ENCODE measurements at places on chromosomes 13 and 19. TPM values are rescaled to one million over a fixed set of nuclear protein-coding genes. Genes with fewer than 3 reads are reported as not detected.
A peak's percentile ranks its signal among the peaks of the same experiment; 100 is the strongest.

GRCh38 chr13:27966641-27967202 is 2.4 kb downstream of the CDX2 start:
- no peak for DNase-seq

CDK8 gene
- 4.4 TPM for polyA plus RNA-seq

WDR88 gene
- polyA plus RNA-seq: not detected

DNA sequence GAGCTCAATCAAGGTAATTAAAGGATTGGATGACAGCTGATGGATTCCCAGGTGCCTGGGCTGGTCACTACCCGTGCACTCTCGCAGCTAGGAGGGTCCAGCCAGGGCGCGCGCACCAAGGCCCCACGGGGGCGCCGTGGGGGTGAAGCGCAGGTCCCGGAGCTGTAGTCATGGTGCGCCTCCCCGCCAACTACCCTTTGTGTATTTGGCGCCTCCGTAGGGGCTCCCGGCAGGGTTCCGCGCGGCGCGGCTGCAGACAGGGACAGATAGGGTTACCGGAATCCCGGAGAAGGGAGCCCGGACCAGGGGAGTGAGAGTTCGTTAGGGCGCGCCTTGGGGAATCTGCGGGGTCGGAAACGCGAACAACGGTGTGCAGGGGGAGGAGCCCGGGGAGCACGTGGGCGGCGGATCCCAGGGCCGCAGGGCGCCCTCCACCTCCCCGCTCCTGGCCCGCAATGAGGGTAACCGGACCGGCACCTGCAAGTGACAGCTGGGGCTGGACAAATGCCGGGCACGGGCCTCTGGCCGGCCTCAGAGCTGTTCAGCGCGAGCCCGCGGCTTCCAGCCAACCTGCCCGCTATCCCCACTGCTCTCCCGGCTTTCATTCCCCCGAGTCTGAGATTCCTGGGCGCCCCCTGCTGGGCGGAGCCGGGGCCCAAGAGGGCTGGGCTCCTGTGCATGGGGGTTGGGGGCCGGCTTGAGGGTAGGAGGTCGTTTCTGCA is 3.4 kb upstream of the PRAM1 start:
- DNase-seq: peak; percentile 66

SLC6A16 gene
- 8.2 TPM for polyA plus RNA-seq

HNRNPUL1 gene
- 63.2 TPM for polyA plus RNA-seq

AMER2 gene
- polyA plus RNA-seq: not detected

TNFSF13B gene
- not detected for polyA plus RNA-seq

DNA sequence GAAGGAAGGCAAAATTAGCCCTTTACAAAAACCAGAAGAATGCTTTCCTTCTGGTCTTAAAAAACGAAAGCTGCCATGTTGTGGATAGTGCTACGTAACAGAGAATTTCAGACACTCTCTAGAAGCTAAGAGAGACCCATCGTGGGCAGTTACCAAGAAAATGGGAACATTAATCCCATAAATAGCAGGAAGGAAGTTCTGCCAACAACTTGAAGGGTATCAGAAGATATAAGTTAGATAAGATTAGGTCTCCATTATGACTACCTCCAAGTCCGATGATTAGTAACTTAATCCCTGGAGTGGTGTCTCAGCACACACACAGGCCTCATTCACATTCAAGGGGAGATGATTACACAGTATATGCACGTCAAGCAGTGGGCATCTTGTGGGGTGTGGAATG is 115.7 kb upstream of the TRPC4 start:
- no peak for DNase-seq

DNA sequence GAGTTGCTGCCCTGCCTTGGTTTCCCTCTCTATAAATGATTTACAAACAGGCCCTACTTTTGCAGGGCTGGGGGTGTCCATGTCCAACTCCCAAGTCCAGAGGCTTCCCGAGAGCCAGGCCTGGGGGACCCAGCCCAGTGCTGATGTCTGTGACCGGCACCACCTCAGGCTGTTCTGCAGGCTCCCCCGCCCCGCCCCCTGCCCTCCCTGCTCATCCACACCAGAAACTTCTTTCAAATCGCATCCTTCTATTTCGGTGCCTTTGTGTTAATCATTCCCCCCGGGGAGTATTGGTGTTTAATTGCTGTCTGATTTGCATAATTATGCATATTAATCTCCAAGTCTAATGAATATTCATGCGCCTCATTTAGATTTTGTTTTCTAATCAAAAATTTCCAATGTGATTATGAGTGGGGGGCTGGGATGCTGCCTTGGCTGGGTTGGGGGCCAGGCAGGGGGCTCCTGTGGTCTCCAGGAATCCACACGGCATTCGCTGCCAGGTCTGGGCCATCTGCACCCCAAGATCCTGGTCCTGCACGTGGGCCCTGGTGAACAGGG is 19.1 kb downstream of the TCF3 start:
- no peak for DNase-seq

DNA sequence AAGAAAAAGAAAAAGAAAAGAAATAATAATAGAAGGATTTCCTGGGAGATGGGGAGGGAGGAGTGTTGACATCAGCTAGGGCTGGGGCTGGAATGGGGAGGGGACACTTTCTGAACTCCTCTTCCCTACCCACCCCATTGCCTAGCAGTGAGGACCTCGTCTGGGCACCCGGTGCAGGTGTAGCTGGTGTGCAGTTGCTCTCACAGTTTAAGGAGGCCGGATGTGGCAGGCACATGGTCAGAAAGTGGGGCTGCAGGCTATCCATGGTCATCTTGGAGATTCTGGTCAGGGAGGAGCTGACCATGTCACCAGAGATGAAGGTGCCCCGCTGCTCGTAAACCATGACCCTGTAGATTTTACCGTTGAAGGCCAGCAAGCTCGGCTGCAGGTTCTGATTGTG is 8.5 kb upstream of the TUBB4A start:
- DNase-seq: no peak

FGF22 gene
- polyA plus RNA-seq: not detected

DNA sequence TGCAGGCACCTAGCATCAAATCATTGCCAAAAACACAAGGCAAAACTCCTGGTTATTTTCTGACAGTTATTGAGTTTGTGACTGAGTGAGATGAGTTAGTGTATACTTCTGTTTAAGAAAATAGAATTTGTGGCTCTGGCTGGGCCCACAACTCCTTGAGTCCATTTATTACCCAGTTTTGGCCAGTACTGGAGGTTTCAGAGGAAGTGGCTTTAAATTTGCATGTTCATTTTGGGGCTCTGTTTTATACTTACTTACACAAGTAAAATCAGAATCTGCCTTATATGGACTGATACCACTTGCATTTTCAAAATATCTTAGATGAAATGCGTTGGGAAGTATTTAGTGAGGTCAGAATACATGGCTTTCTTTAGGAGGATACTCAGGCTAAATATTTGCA is 29.0 kb downstream of the TNFSF11 start:
- no peak for DNase-seq

DNA sequence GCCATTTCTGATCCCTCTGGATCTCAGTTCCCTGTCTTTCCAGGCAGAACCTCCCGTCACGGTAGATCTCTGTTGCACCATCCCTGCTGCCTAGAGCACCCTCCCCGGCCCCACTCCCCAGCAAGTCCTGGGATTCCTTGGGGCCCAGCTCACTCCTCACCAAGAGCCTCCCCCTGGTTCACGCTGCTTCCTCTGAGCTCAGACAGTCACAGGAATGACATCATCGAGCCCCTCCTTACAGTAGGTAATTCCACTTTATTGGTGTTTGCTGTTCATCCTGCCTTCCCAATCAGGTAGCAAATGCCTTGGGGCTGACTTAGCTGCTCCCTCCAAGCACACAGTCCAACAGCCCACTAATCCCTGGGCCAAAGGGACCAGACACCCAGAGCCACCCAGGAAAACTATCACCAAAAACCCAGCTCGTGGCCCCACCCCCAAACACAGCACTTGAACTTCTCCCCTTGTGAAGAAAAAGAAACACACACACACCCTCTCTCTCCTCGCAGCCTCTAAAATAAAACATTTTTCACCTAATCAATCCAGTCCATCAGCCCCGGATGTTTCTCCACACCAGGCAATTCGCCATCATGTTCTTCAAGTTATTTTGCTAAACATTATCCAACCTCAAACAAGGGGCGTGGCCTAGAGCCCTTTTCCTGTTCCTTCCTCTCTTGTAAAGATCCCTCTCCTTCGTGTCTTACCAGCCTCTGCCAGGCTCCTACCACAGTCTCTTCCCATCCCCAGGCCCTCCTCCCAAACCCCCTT is 2.5 kb downstream of the NAPA start:
- no peak for DNase-seq

DNA sequence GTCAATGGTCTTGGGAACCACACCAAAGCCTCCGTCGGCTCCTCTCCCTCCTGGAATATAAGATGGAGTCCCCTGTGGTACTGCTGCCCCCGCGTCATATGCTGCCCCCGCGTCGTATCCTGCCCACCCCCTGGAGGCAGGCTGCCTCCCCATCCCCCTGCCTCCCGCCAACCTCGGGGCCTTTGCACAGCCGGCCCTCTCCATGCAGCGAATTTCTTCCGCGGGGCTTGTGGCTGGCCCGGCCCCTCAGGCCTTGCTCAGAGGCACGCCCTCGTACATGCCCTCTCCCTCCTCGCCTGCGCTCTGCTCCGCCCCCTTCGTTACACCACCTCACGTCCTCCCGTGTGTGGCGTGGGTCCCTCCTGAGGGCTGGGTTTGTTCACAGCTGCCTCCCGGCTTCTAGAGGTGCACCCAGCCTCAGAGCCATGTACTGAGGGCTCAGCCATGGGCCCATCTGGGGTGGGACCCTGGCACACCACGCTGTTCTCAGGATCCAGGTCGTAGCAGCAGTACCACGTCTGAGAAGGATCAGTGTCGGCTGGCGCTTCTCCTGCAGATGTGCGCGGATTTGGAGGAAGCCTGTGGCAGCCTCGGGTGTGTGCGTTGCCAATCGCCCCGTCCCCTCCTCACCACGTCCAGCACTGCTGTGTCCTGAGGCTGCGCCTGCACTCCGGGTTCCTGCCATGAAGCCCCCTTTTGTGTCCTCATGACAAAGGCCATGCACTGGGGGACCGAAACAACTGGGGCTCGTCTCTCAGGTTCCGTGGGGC is 47.7 kb downstream of the MCF2L start:
- DNase-seq: no peak

GRCh38 chr19:17647071-17648020 is 40.8 kb downstream of the UNC13A start:
- DNase-seq: no peak

- DNase-seq: no peak
Observed at GRCh38 chr13:27183561-27184147, 12.0 kb upstream of the USP12 start.

ZNF440 gene
- polyA plus RNA-seq: 7.4 TPM

OR7C1 gene
- polyA plus RNA-seq: not detected

FUT2 gene
- polyA plus RNA-seq: not detected

DNA sequence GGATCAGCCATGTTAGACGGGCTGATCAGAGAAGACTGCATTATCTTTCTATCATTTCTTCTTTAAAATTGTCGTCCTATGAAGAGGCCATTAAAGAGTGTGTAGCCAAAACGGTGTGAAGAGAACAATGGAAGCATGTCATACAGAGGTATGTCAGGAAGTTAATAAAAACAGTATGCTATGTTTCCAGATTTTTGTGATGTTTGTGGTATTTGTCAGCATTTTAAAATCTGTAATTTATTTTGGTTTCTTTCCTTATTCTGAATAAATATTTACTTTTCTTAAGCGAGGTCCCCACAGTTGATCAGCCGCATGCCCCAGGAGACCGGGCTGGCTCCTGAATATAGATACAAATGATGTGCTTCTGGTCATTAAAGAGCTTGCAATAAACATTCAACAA is 142.9 kb upstream of the SERP2 start:
- no peak for DNase-seq

DNA sequence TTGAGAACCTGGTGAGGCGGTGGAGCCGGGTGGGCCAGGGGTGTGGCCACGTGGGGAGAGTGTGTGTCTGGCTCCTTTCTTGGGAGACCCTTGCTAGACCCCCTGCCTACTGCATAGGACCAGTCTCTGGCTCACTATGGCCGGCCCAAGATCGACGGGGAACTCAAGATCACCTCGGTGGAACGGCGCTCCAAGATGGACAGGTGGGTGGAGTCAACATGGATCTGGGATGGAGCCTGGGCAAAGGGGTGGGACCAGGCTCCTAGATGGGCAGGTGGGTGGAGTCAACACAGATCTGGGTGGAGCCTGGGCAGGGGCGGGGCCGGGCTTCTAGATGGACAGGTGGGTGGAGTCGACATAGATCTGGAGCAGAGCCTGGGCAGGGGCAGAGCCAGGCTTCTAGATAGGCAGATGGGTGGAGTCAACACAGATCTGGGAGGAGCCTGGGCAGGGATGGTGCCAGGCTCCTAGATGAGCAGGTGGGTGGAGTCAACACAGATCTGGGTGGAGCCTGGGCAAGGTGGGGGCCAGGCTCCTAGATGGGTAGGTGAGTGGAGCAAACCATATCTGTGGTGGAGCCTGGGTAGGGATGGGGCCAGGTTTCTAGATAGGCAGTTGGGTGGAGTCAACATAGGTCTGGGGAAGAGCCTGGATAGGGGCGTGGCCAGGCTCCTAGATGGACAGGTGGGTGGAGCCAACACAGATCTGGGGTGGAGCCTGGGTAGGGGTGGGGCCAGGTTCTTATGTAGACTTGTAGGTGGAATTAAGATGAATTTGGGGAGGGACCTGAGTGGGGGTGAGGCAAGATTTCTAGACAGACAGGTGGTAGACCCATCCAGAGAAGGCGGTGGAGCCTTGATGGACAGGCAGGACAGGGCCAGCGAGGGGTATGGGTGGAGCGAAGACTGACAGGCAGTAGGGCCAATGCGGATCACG is 56.5 kb downstream of the VAV1 start:
- DNase-seq: no peak
